Choroid plexus epithelial cell (primary cell): ENCODE measurements at places on chromosomes 2 and 18.

- no peak for DNase-seq
Measured at GRCh38 chr2:164335947-164336346, 285.3 kb downstream of the GRB14 start.

DNA sequence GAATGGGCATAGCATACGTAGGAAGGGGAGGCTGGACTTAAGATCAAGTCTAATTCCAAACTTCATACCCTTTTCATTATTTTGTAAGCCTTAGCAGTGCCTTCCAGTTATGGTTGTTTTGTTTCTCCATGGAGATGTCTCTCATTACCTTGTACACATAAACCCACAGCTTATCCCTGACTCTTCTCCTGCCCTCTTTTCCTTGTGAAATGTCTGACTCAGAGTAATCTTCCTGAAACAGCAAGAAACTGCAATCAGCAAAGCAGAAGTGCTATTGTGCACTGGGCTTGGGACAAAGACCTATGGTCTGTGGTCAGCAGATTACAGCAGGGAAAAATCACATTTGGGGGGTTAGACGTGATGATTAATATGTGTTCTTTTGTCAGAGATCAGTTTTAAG is 176.7 kb downstream of the IKZF2 start:
- DNase-seq, result peak; percentile 92

DNA sequence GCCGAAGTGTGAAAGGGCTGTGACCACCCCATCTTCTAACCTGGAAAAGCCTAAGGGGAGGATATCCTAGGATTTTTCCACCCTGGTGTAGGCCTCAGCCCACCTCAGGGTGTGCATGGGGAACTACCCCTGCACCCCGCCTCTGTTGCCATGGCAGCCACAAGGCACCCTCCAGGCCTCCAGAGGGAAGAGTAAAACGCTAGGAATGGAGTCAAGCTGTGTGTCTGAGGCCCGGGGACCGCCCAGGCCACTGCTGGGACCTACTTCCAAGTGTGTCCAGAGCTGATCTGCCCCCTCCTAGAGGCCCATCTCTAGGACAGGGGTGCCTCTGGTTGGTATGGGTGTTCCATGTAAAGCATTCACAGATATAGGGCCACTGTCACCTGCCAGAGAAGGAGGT is 86.7 kb downstream of the PLB1 start:
- DNase-seq, result no peak

DNA sequence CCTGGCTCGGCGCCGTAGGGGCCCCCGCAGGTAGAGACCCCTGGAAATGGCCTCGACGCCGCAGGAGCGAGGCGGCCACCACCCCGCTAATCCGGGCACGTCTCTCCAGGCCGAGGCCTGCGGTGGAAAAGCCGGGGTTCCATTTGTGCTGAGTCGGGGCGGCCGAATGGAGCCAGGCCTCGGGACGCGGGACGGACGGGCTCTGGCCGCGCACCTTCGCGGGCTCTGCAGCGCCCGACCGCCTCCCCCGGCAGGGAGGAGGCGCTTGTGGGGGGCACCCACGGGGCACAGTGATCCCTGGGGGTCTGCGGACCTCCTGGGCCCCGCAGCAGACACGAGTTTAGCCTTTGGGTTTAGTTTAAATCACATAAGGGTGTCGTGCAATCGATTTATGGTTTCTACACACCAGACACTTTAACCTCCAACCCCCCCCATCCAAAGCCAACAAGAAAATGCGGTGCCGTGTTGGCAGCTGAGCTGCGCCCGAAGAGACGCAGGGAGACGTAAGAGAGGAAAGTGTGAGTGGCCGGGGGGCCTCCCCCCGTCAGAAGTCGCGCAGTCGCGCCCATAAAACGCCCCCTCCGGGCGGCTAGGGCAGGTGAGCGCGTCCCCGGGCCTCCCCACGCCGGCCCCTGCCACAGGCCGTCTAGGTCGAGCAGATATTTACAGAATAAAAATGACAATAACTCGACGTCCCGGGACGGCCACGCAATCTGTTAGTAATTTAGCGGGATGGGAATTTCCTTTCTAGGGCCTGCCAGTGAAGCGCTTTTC is 1.0 kb upstream of the NFATC1 start:
- DNase-seq, result no peak

DNA sequence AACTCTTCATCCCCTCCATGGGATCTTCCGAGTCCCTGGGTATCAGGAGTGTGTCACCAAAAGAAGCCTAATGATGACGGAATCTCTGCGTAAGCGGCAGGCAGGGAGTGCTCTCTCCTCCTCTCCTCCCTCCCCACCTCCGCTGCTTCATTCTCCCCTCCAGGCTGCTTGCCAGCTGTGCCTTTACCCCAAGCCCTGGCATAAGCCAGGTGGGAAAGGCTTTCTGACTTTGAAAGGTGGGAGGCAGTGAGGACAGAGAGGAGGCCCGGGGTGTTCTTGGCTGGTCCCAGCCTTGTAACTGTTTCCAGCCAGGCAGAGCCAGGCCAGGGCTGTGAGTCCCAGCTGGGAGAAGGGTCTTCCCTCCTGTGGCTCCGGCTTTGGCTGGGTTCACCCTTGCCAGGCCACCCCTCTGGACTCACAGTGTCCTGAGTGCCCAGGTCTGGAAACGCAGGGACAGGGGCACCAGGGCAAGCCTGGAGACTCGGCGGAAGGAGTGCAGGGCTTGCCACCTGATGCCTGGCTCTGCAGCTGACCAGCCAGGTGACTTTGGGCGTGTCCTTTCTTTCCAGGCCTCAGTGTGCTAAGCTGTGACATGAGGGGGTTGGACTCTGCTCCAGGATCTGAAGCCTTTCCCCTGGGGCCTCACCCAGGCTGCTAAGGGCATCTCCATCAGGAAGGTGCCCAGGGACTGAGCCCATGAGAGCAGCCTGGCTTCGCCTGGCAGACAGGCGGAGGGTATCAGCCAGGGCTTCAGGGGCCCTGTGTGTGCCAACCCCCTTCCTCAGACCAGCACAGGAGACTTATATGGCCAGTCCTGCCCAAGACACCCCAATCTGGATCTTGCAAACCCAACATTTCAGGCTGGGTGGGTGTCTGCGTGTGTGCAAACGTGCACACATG is 32.7 kb upstream of the HPCAL1 start:
- DNase-seq, result no peak
